ENCODE measurements at places on chromosomes 11 and 22. TPM values are rescaled to one million over a fixed set of nuclear protein-coding genes. Genes with fewer than 3 reads are reported as not detected.

The LDHAL6A gene
- total RNA-seq, result not detected

The NPAS4 gene
- total RNA-seq, result not detected

The C11orf86 gene
- not detected for total RNA-seq

The DDX6 gene
- 109 TPM for total RNA-seq

The BIRC3 gene
- 10.1 TPM for total RNA-seq

DNA sequence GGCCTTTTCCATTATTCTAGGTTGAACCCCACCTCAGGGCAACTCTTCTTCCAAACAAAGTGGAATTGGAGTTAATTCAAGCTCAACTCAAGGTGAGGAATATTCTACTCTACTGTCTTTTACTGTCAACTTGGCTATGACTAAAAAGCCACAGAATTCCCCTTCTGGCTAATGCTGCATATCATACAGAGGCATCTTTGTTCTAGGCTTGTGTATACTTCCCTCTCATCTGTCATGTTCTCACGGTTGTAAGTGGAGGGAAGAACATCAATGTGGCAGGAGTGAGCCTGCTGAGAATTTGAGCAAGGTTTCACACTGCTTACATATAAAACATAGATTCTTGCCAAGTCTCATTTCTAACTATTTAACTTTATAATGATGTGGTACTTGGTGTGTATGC is 921.4 kb upstream of the CNTN5 start:
- DNase-seq, result peak; percentile 4

- DNase-seq, result no peak
Observed at GRCh38 chr11:69774354-69775162, 583 bp downstream of the FGF4 start.

DNA sequence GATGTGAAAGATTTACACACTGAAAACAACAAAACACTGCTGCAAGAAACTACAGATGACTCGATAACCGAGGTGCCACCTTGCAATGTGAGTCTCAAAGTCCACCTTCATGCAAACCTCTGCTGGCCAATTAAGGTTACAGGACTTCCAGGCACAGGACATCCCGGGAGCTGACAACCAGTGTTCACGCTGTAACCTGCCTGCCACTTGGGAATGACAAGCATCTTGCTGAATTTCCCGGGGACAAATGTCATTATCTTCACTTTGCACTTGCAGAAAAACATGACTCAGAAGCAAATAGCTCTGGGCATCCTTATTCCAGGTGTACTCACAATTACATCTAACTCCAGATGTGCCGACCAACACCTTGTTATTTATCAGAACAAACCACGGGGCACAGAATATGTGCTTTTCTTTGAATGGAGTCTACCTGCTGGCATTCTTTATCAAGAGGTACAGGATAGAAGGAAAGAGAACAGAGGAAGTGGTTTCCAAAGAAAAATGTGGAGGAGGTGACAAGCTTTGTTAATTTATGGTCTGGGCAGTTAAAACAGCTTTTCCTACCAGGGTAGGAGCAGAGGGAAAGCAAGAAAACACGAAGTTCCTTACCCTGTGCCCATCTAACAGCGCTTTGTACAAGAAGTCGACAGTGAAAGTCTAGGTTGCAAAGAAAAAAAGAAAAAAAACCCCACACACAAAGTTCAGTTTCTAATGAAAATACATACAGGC is 72.3 kb downstream of the SHANK2 start:
- DNase-seq, result peak; percentile 20

GRCh38 chr22:22235558-22235957 is 9.0 kb upstream of the VPREB1 start:
- DNase-seq, result peak; percentile 12

DNA sequence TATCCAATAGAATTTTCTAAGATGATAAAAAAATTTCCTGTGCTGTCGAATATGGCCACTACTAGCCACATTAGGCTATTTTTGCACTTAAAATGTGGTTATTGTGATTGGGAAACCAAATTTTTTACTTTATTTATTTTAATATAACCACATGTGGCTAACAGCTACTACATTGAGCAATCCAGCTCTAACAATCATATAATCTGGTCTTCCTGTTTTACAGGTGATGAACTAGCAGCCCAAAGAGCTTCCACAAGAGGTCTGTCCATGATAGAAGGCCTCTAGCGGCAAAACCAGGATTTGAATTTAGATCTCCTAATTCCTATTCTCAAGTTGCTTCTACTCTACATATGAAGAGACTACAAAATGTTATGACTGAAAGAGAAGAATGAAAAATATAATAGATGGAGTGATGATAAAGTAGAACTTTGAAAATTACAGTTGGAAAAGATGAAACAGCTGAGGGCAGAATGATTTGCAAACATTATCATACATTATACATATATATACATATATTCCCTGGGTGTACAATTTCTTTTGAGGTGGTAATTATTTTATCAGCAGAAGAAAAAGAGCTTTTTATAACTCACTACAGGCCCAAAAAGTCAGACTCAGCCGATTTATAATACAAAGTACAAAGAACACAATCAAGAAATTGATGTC is 363.5 kb upstream of the PITPNB start:
- no peak for DNase-seq

GRCh38 chr11:64267207-64267945 is 16.0 kb downstream of the PLCB3 start:
- no peak for DNase-seq

DNA sequence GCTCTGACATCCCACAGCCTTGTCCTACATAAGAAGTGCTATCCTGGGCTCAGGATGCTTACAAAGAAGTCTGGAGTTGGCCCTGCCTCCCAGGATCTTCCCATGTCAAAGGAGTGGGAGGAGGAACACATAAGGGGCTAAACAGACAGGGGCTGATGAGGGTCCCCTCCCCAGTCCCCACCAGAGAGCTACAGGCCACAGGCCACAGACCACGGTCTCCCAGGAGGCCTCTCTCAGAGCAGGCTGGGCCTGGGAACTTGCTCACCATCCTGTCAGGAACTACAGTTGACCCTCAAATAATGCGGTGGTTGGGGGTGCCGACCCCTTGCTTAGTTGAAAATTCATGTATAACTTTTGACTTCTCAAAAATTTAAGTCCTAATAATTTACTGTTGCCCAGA is 315.5 kb downstream of the NTM start:
- DNase-seq, result no peak

Data from foreskin keratinocyte (primary cell).